Endothelial cell of coronary artery (primary cell): ENCODE measurements at places on chromosomes 12 and 14. TPM values are rescaled to one million over a fixed set of nuclear protein-coding genes. Genes with fewer than 3 reads are reported as not detected.

The PTGER2 gene
- total RNA-seq: 1.4 TPM in 1 of 2 replicates, not detected in the other

The ITPR2 gene
- 80.3 and 83.1 TPM in 2 replicates for total RNA-seq

The TDG gene
- 29.0 and 31.6 TPM in 2 replicates for total RNA-seq

The TCL1B gene
- not detected in 2 replicates for total RNA-seq

The RNF212B gene
- total RNA-seq: not detected in 2 replicates

The AQP6 gene
- total RNA-seq: 0.09 TPM in 1 of 2 replicates, not detected in the other

The CLEC2A gene
- not detected in 2 replicates for total RNA-seq

The DTX3 gene
- 3.3 and 11.0 TPM in 2 replicates for total RNA-seq

The LHX5 gene
- not detected in 2 replicates for total RNA-seq

The TMEM52B gene
- not detected in 2 replicates for total RNA-seq

The BICD1 gene
- 8.5 and 19.3 TPM in 2 replicates for total RNA-seq

The ATP2B1 gene
- total RNA-seq: 23.5 and 32.5 TPM in 2 replicates

The SYT1 gene
- 1.7 TPM in 2 replicates for total RNA-seq

The TBX5 gene
- total RNA-seq: 0.19 TPM in 1 of 2 replicates, not detected in the other

The SERPINA3 gene
- total RNA-seq: 0.18 and 36.9 TPM in 2 replicates

The LRRC10 gene
- not detected in 2 replicates for total RNA-seq

The PPP4R4 gene
- 0.85 TPM in 1 of 2 replicates, not detected in the other for total RNA-seq

The TEAD4 gene
- 19.8 and 25.7 TPM in 2 replicates for total RNA-seq

The SPX gene
- 0.09 TPM in 2 replicates for total RNA-seq

The GAS2L3 gene
- 13.6 and 28.0 TPM in 2 replicates for total RNA-seq

The AICDA gene
- total RNA-seq: not detected in 2 replicates

The TBC1D30 gene
- total RNA-seq: 10.1 and 13.6 TPM in 2 replicates

The ADAM21 gene
- total RNA-seq: 0.18 and 0.38 TPM in 2 replicates

The RAD9B gene
- total RNA-seq: 0.38 and 0.45 TPM in 2 replicates

The P2RX7 gene
- 0.72 and 0.75 TPM in 2 replicates for total RNA-seq

The TNS2 gene
- 19.8 and 33.7 TPM in 2 replicates for total RNA-seq

The PMEL gene
- 0.19 and 0.27 TPM in 2 replicates for total RNA-seq

The VSX2 gene
- not detected in 2 replicates for total RNA-seq

The CCDC197 gene
- not detected in 2 replicates for total RNA-seq

The OVCH1 gene
- 0.85 TPM in 1 of 2 replicates, not detected in the other for total RNA-seq

The TNFRSF1A gene
- total RNA-seq: 48.4 and 99.7 TPM in 2 replicates

The LIN7A gene
- total RNA-seq: 0.18 and 2.7 TPM in 2 replicates

The SLC7A7 gene
- 13.6 and 16.0 TPM in 2 replicates for total RNA-seq

The INHBC gene
- not detected in 2 replicates for total RNA-seq

The LRFN5 gene
- total RNA-seq: under 0.01 and 0.47 TPM in 2 replicates

The FGD4 gene
- total RNA-seq: 22.4 and 44.8 TPM in 2 replicates

The FITM1 gene
- total RNA-seq: 0.19 and 0.27 TPM in 2 replicates

The GNPTAB gene
- 25.6 and 30.5 TPM in 2 replicates for total RNA-seq

The TAS2R7 gene
- 0.09 TPM in 1 of 2 replicates, not detected in the other for total RNA-seq

The EXOC5 gene
- total RNA-seq: 47.9 and 57.8 TPM in 2 replicates

The ALDH1L2 gene
- 0.36 and 10.8 TPM in 2 replicates for total RNA-seq

The PRKD1 gene
- 5.4 and 10.4 TPM in 2 replicates for total RNA-seq

The ZC2HC1C gene
- 0.90 and 0.94 TPM in 2 replicates for total RNA-seq

The TAS2R30 gene
- total RNA-seq: 3.0 and 7.4 TPM in 2 replicates

The CCDC38 gene
- not detected in 2 replicates for total RNA-seq

The ATN1 gene
- 8.1 and 15.3 TPM in 2 replicates for total RNA-seq

The PLBD1 gene
- 0.09 TPM in 2 replicates for total RNA-seq

The OTUB2 gene
- 0.81 and 1.0 TPM in 2 replicates for total RNA-seq

The CCDC175 gene
- total RNA-seq: not detected in 2 replicates

The PDZRN4 gene
- total RNA-seq: not detected in 2 replicates

The SYNE3 gene
- 4.5 and 6.3 TPM in 2 replicates for total RNA-seq

The STYX gene
- 12.8 and 14.8 TPM in 2 replicates for total RNA-seq

The RAPGEF3 gene
- total RNA-seq: 26.9 and 27.4 TPM in 2 replicates
